ENCODE measurements at places on chromosomes 6 and 20.

DNA sequence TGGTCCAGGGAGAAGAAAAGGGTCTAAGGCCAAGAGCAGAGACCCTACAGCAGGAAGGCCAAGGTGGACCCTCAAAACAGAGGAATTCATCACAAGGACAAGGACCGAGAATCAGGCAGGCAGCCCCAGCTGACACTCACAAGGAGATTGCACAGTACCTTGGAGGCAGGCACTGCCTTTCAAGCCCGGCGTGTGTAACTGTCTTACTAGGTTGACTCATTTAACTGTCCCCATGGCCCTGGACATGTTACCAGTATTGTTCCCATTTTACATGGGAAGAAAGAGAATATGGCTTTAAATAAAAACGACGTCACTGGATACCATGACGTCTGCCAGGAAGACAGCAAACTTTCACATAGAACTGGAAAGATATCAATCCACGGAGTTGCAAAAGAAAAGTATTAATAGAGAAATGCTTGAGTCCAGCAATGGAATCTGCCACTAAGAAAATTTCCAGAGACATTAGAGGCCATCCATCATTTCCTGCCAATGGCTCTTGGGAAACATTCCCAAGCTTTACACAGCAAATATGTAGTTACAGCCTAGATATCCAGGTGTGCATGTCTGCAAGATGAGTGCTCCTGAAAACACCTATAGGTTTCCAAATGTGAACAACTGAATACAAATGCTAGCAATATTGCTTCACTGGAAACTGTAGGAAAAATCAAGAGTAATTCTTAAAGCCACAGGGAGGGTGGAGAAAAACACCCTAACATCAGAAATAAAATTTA is 111.5 kb upstream of the RPS6KA2 start:
- DNase-seq: no peak

GRCh38 chr6:165173484-165173883 is 135.9 kb downstream of the C6orf118 start:
- DNase-seq: no peak

- DNase-seq: no peak
Observed at GRCh38 chr6:72218125-72218524, 331.8 kb downstream of the RIMS1 start.

DNA sequence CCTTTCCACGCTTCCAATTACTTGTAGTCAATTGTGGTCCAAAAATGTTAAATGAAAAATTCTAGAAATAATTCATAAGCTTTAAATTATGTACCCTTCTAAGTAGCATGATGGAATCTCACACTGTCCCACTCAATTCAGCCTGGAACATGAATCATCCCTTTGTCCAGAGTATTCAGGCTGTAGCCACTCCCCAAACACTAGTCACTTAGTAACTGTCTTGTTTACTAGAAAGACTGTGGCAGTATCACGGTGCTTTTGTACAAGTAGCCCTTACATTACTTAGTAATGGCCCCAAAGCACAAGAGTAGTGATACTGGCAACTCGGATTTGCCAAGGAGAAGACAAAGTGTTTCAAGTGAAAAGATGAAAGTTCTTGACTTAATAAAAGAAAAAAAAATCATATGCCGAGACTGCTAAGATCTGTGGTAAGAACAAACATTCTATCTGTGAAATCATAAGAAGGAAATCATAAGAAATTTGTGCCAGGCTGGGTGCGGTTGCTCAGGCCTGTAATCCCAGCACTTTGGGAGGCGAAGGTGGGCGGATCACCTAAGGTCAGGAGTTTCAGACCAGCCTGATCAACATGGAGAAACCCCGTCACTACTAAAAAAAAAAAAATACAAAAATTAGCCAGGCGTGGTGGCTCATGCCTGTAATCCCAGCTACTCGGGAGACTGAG is 168.5 kb upstream of the SIM1 start:
- no peak for DNase-seq

GRCh38 chr6:109075934-109076333 is 18.7 kb downstream of the SESN1 start:
- no peak for DNase-seq

DNA sequence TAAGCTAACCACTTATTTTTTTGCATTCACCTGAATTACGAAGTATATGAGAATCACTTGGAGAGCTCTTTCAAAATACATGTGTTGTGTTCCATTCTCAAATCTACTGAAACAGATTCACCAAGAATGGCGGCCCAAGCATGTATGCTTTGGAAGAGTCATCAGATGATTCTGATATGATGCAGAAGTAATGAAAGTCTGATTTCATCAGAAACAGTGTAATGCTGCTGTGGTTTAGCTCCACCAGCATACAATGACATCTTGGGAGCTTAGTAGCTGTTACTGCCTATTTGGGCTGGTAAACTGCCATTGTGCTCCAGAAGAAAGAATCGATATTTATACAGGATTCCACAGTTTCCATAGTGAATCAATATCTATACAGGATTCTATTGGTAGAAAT is 52.9 kb downstream of the UBR2 start:
- no peak for DNase-seq

DNA sequence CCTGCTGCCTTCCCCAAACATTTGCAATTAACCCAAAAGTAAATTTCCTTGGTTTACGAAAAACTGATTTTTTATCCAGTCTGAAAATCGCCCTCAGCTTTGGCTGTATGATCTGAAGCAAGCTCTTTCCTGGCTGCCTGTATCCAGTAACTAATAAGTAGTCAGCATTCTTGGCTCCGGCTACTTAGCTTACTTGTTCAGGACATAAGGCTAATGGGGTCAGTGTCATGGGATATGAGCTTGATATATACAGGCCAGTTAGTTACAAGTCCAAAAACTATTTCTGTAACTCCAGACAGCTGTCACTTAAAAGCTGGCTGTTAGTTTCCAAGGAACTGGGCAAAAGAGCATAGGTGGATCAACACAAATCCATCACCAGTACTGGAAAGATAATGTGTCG is 56.2 kb downstream of the KHDC1L start:
- DNase-seq: no peak

GRCh38 chr6:133129556-133129955 is 111.6 kb upstream of the EYA4 start:
- DNase-seq: no peak

- no peak for DNase-seq
Observed at GRCh38 chr6:139891471-139891870, 517.0 kb upstream of the CITED2 start.

DNA sequence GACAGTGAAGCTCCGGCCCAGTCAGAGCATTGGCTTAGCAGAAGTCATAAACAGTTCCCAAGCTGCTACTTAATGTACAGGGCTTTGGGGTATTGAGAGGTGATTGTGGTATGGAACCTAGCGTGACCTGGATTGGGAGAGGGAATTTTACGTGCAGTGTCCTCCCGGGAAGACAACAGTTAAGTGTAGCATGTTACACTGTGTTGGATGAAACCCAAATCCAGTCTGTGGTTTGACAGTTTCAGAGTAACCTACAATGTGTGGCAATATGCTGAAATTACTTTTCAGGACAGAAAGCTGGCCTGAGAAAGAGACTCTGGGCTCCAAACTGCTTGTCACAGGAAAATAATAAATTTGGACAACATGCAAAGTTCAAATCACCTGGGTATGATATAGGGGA is 28.1 kb upstream of the RALGAPA2 start:
- no peak for DNase-seq

DNA sequence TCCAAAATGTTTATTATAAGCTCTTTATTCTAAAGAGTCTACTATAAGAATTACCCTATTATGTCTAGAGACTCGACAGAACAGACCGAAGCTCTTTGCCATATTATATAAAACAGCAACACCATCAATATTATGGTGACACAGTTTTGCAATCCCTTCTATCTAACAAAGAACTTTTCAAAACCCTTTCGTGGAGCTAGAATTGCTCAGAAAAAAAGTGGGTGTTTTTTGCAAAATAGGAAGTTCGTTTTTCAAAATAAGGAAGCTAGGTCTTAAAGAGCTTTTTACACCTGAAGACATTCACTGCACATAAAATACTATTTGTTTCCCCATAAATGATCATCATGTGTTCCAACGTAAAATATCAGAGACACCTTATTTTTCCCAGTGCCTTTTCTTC is 240.0 kb downstream of the FOXC1 start:
- DNase-seq: no peak

GRCh38 chr6:84811351-84811750 is 47.0 kb upstream of the TBX18 start:
- no peak for DNase-seq

GRCh38 chr20:3199976-3200755 is 4.3 kb downstream of the DDRGK1 start:
- DNase-seq: no peak

DNA sequence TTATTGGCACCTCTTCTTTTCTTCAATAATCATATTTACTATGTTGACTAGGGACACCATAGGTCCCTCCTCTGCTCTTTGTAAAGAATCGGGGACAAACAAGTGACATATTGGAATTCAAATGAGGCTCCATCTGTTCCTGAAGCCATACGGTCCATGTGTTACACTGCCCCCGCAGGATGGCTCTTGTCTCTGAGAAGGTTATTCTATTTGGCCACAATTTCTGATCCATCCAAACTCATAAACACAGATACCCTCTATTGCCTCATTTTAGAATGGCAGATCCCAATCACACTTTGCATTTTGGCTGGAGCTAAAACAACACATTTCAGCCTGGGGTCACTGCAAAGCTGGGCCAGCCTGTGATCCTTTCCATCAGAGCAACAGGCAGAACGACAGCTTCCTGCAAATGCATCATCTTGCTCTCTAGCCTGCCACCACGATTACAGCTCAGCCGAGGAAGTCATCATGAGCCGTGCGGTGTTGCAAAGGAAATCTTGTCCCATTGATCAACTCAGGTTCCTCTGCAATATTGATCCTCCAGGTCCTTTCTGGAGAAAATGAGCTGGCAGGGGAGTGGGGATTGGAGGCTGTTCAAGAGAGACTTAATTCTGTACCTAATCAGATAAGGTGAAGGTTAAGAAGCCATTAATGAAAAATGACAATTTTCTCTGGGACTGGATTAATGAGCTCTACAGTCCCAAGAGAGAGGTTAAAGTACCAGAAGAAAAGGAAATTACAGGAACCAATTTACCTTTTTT is 73.1 kb downstream of the AGPAT4 start:
- DNase-seq: no peak

DNA sequence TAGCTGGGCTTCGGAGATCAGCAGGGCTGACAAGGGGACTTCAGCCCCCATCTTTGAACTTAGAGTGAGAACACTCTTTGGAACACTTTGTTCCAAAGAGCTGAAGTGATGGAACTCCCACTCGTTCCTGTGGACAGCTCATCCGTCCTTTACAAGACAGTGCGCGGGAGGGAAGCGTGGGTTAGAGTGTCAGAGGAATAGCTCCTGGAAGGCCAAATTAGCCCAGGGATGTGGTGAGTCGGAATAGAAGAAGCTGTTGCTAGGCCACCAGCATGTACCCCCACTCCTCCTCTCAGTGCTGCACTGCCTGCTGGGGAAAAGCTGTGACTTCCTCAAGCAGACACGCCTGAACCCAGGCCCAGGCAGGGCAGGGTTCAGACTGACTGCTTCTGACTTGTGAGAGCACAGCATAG is 1.7 kb downstream of the SDCBP2 start:
- DNase-seq: no peak

DNA sequence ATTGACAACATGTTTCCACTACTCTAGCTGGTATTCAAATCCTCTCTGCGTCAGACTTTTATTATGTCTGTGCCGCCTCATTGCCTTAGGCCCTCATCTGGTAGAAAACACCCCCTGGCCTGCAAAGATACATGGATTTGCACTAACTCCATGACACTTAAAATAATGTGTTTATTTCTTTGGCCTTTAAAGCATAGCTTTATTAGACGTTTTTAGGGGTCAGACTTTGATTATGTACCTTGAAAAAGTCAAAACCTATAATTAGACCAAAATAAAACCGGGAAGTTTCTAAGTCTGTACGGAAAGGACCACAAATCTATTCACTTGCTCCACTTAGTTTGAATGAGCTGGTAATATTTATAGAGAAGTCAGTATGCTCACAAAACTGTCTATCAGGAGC is 357.9 kb upstream of the NOX3 start:
- DNase-seq: no peak
